ENCODE measurements at places on chromosomes 2 and 18.
A peak's percentile ranks its signal among the peaks of the same experiment; 100 is the strongest.

DNA sequence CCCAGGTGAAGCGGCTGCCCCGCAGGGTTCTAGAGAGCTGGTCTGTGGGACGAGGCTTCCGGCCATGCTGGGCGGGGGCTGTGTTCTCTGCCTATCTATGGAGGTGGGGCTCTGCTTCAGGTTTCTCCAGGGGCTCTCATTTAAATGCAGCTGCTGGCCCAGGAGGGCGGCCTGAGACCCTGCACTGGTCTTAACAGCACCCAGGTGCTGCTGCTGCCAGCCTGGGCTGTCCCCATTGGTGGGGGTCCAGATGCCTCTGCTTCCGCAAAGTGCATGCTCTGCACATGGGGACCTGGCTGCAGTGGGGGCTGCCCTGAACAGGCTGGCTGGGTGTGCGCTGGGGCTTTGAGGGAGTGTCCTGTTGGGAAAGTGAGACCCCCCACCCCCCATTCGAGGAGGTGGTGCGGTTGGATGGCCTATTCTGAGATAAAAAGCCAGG, 29.7 kb upstream of the ALLC start:
- no peak for DNase-seq

DNA sequence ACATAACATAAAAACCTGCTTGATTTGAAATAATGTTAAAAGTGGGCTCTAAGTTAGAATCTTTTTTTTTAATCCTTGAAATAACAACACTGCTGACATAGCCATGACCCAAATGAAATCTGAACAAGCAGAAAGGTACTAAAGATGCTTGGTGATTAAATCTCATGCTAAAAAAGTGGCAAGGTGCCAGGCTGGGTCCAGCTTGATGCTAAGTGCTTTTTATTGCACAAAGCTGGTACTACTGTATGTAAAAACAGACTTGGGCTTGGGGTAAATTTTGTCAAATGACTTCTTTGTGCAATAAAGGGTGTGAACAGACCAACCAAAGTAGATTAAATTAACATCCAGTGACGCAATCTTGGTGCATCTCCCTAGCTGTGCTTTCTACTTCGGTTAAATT, 13.4 kb downstream of the BCL11A start:
- DNase-seq: no peak

GRCh38 chr2:232525791-232526371, at the start of gene CHRND:
Gene CHRND (plus strand): TSS chr2:232526160. CDS start chr2:232526216, 56 bp downstream.
- no peak for DNase-seq

GRCh38 chr2:70834881-70835280, 735 bp downstream of the CD207 start:
- DNase-seq: peak; percentile 28
